ENCODE measurements at places on chromosomes 3 and 15.

GRCh38 chr3:68973639-68974038 lies 39.8 kb downstream of the EOGT start:
- DNase-seq = no peak

- DNase-seq = no peak
These were observed 607.5 kb upstream of the NAALADL2 start for GRCh38 chr3:174251681-174252080.

GRCh38 chr3:171615281-171615680 lies 155.1 kb upstream of the TNIK start:
- no peak for DNase-seq

GRCh38 chr3:31853580-31853979 lies 127.5 kb downstream of the OSBPL10 start:
- no peak for DNase-seq

DNA sequence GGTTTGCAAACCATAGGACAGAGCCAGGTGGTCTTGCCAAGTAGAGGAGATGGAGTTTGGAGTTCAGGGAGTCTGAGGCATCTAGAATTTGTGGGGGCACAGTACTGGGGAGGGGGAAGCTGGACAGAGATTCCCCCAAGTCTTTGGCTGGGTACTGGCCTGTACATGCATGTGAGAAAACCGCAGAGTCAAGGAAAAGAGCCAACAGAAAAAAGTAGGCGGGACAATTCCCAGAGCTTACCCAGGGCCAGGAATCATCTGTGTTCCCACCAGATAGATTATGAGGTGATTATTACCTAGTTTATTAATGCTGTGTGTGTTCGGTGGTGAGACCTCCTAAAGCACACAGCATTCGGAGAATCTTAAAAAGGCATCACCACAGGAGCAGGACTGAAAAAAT lies 11.3 kb downstream of the LYSMD4 start:
- no peak for DNase-seq

DNA sequence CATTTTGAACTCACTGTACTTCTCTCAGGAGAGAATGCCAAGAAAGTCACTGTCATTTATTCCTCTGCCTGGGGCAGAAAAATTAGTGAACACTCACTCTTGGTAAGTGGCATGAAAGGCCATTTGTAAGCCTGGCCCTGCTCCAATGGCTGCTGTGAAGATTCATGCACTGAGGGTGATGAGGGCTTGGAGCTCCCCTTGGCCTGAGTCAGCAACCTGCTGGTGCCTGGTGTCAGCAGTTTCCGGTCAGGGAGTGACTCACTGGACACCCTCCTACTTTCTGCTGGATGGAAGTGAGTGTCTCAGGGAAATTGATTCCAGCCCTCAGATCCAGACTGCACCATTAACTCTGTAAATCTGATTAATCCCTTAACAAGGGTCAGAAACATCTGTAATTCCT lies 37.6 kb downstream of the TRA2B start:
- no peak for DNase-seq

DNA sequence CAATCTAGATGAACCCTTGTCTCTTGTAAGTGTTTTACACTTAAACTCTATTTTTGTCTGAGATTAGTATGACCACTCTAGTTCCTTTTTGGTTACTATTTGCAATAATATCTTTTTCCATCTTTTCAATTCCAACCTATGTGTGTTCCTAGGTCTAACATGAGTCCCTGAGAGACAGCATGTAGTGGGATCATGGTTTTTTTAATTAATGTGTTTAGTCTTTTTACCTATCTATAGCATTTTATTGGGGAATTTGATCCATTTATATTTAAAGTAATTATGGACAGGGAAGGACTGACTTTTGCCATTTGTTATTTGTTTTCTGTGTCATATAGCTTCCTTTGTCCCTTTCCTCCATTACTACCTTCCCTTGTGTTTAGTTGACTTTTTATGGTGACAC lies 21.7 kb downstream of the TNFSF10 start:
- no peak for DNase-seq

All from activated T-cell treated with anti-CD3 and anti-CD28 coated beads, Interleukin-2, amount 50 U/mL, for 48 hours (primary cell).